ENCODE measurements at places on chromosomes 11 and 22.

GRCh38 chr22:35483730-35484129, 56.9 kb upstream of the RASD2 start:
- no peak for DNase-seq
- H3K4me1 ChIP-seq, result peaks cover 26% of the 10 kb centered on the region
- no peaks in the 10 kb centered on the region for H3K36me3 ChIP-seq
- no peak overlapping the region for H3K27ac ChIP-seq

DNA sequence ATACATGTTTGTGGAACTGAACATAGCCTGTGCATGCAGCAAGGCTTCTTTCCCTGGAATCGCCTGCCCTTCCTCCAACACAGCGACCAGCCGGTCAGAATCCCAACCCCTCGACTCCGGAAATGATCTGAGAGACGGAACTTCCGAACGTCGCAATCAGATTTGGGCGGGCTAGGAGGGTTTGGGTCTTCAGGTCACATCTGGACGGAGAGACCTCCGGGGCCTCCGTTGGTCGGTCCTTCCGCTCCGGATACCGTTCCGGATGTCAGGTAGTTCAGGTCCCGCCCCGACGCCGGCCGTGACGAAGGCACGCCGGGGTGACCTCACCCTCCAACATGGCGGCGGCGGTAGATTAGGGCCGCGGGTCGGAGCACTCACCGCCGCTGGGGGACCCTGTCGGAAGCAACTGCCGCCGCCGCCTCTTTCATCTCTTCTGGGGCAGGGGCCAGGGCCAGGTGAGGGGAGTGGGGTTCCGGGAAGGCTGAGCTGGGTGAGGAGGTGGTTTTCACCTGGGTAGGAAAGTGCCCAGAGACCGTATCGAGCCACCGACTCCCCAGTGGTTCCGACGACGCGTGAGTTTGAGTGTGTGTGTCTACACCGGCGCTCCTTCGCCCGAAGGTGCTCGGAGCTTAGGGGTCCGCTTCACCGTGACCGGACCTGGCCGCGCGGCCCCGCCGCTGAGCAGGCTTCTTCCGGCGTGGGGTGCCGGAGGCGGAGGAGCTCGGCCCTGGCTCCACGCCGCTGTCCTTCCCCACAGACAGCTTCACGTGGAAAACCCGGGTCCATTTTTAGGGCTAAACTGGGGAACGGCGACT, at the start of gene BCL2L13:
TSS of gene BCL2L13 (plus strand) at position 326 of the 815 bp plus-strand sequence. CDS start 16,955 bp downstream, outside the sequence.
- H3K4me1 ChIP-seq, result peaks cover 20% of the 10 kb centered on the region
- peaks cover 6% of the 10 kb centered on the region for H3K36me3 ChIP-seq
- peak; percentile 63 for DNase-seq
- H3K27ac ChIP-seq, result peak within 1 kb of the TSS; percentile 99

- peaks cover 4% of the 10 kb centered on the region for H3K36me3 ChIP-seq
- no peak overlapping the region for H3K27ac ChIP-seq
- no peaks in the 10 kb centered on the region for H3K27me3 ChIP-seq
Measured at GRCh38 chr11:8501836-8502235, 92.2 kb downstream of the STK33 start.

DNA sequence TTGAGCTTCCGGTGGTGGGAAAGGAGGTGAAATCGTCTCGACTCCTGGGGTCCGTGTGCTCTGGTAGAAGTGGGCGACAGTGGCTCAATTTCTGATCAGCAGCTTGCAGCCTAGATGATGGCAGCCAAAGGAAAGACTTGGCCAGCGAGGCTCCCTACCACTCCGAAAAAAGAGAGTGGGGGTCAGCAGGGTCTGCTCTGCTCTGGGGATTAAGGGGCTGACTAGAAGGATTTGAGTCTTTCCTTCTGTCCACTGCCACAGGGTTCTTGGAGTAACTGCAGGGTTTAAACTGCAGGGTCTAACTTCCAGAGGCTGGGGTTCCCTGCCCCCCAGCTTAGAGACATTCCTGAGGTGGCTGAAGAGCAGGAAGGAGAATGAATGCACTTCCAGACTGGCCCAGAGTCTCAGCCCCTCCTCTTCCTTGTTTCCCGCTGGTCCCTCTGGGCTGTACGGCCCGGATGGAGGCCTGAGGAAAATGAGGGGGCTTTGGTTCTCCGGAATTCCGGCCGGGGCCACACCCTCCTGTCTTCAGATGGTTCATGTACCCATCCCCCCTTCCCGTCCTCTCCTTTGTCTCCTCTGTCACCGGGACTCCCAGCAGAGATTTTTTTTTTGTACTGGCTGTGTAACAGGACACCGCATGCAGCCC, 907 bp downstream of the SERPINH1 start:
- H3K27ac ChIP-seq, result peak overlapping the region; percentile 98
- peaks cover 56% of the 10 kb centered on the region for H3K4me1 ChIP-seq
- H3K27me3 ChIP-seq, result no peaks in the 10 kb centered on the region
- peaks cover 7% of the 10 kb centered on the region for H3K36me3 ChIP-seq
- DNase-seq, result no peak
- H3K4me3 ChIP-seq, result peak overlapping the region; percentile 92

- no peak overlapping the region for H3K27ac ChIP-seq
- H3K36me3 ChIP-seq, result peaks cover 21% of the 10 kb centered on the region
- DNase-seq, result no peak
- H3K27me3 ChIP-seq, result peaks cover 2% of the 10 kb centered on the region
Measured at GRCh38 chr11:36215693-36216060, 73.5 kb downstream of the COMMD9 start.

DNA sequence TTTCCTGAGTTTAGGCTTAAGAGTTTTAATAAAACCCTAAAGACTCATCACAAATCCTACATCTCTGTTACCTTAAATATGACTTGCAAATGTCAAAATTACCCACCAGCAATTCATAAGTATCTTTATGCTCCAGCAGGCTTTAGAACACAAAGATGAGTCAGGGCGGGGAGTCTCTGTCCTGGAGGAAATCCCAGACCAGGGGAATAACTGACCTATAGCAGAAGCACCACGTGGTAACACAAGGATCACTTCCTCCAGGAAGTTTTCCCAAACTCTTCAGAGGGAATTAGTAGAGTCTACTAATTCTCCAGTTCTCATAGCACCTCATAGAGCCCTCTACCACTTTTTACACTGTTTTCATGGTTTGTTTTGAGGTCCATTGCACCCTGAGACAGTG, 217.0 kb downstream of the NAV2 start:
- H3K27me3 ChIP-seq, result no peaks in the 10 kb centered on the region
- H3K36me3 ChIP-seq, result no peaks in the 10 kb centered on the region
- no peak overlapping the region for H3K4me3 ChIP-seq
- H3K27ac ChIP-seq, result peak overlapping the region; percentile 87
- no peak for DNase-seq

- H3K4me1 ChIP-seq, result no peaks in the 10 kb centered on the region
- peaks cover 62% of the 10 kb centered on the region for H3K27me3 ChIP-seq
- H3K27ac ChIP-seq, result no peak overlapping the region
Measured at GRCh38 chr11:118295815-118296454, 8.6 kb upstream of the CD3E start.

DNA sequence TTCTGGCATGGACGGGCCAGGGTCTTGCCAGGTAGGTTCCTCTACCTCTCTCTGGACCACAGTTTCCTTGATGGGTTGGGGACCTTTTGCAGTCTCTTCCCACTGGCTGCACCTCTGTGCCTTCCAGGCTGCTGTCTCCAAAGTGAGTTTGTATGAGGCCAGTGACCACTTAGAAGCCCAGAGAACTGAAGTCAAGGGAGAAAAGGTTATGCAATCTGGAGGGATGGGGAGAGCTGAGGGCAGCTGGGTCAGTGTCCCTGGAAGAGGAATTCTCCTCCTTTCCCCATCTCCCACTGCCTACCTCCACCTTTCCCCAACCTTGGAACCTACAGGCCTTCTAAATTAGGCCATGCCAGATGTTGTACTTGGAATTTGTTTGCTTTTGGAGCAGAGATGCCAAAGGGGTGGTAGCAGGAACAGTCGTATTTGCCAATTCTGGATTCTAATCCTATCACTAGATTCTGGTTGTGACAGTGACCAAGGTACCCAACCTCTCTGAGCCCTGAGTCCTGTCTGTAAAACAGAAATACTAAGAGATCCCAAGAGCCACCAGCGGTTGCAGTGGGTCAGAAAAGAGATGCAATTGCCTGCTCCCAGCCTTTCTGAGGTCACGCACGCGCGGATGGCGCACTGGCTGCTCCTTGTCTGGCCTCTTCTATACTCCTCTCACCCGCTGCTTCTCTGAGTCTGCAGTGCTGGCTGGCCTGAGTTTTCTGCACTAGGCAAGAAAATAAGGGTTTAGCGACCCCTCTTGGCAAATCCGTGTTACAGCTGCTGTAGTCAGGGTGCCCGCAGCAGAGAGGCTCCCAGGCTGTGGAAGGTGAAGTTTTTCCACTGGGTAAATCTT, 10.7 kb upstream of the ACCSL start:
- no peaks in the 10 kb centered on the region for H3K4me1 ChIP-seq
- H3K27ac ChIP-seq, result no peak overlapping the region
- peak; percentile 76 for DNase-seq
- H3K4me3 ChIP-seq, result no peak overlapping the region
- no peaks in the 10 kb centered on the region for H3K36me3 ChIP-seq

DNA sequence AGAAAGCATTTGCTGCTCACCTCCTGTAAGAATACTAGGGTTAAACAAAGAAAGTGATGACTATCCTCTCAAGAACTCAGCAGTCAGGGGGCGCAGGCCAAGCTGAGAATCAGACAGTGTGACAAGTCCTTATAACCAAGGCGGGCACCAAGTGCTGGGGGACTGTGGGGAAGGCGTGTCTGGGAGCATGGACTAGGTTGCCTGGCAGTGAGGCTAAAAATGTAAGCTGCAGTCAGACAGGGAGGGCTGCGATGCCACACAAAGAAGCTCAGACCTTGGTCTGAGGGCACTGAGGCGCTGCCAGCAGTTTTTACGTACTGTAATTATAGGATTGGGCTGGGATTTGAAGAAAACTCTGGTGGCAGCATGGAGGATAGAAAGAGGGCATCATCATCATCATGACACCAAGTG, 73.7 kb downstream of the FLI1 start:
- H3K4me3 ChIP-seq, result no peak overlapping the region
- peaks cover 9% of the 10 kb centered on the region for H3K27me3 ChIP-seq
- no peak for DNase-seq
- no peak overlapping the region for H3K27ac ChIP-seq
- H3K4me1 ChIP-seq, result peaks cover 17% of the 10 kb centered on the region
- H3K36me3 ChIP-seq, result no peaks in the 10 kb centered on the region

GRCh38 chr11:9803685-9804418, 140.0 kb downstream of the SWAP70 start:
- peak overlapping the region; percentile 96 for H3K27ac ChIP-seq
- no peak for DNase-seq
- H3K4me3 ChIP-seq, result no peak overlapping the region
- no peaks in the 10 kb centered on the region for H3K27me3 ChIP-seq
- peaks cover 32% of the 10 kb centered on the region for H3K36me3 ChIP-seq

GRCh38 chr11:690738-691633, 4.0 kb downstream of the DEAF1 start:
- no peak for DNase-seq
- H3K4me1 ChIP-seq, result peaks cover 28% of the 10 kb centered on the region
- peaks cover 15% of the 10 kb centered on the region for H3K36me3 ChIP-seq
- no peaks in the 10 kb centered on the region for H3K27me3 ChIP-seq

GRCh38 chr22:24427500-24428164, at the start of gene ADORA2A:
ADORA2A (plus strand) TSS chr22:24427599; CDS start chr22:24433405, 5,806 bp downstream.
- DNase-seq, result no peak
- H3K27ac ChIP-seq, result no peak within 1 kb of the TSS
- H3K4me1 ChIP-seq, result peaks cover 26% of the 10 kb centered on the region
- no peaks in the 10 kb centered on the region for H3K36me3 ChIP-seq
- H3K4me3 ChIP-seq, result no peak within 1 kb of the TSS

- peaks cover 95% of the 10 kb centered on the region for H3K27me3 ChIP-seq
- peak within 1 kb of the TSS; percentile 48 for H3K4me3 ChIP-seq
- no peak for DNase-seq
- H3K36me3 ChIP-seq, result no peaks in the 10 kb centered on the region
Measured at GRCh38 chr11:31810779-31811647, at the start of gene PAX6. PAX6 (minus strand) TSS chr11:31811322; CDS start chr11:31806411, 4,911 bp downstream.

DNA sequence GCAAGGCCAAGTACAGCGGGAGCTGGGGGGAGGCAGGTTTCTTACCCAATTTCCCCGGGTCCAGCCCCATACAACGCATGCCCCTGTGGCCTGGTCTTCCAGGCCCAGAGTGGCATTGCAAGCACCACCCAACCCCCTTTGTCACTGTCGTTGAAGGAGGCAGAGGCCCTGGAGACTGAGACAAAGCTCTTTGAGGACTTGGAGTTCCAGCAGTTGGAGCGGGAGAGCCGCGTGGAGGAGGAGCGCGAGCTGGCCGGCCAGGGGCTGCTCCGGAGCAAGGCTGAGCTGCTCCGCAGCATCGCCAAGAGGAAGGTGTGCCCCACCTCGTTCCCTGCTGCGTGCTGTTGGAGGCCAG, 27.8 kb downstream of the PHLDB1 start:
- H3K4me1 ChIP-seq, result peaks cover 29% of the 10 kb centered on the region
- no peaks in the 10 kb centered on the region for H3K27me3 ChIP-seq
- H3K4me3 ChIP-seq, result peak overlapping the region; percentile 59
- no peak for DNase-seq
- peaks cover 20% of the 10 kb centered on the region for H3K36me3 ChIP-seq

DNA sequence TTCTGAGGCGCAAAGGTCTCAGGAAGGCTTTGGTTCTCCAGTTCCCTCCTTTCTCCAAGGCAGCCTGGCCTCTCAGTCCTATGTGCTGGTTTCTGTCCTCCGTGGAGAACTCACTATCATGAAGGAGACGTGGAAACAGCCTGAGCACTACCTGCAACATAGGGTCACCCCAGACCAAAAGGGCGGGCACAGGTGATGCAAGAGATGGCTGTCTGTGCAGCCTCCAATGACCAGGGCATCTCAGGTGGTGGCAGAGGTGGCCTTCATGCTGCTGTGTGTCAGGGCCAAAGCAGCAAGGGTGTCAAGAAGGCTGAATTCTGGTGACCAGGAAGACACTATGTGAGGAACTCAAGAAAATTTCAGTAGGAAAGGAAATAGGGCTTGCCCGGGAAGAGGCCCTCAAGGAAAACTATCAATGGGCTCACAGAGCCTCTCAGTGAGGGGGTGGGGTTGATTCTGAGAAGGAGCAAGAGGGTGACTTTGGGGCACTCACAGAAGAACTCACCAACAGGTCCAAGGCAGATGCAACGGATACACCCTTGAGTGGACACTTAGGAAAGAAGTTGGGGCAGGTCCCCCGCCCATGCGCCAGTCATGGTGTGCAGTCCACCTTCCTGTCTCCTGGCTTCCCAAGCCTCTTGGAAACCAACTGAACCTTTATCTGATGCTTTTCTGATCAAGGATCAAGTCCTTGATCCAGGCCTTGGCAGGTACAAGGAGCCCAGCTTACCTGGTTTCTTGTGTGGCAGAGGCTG, 212.3 kb upstream of the B3GAT1 start:
- DNase-seq, result no peak
- H3K4me3 ChIP-seq, result no peak overlapping the region
- peaks cover 3% of the 10 kb centered on the region for H3K4me1 ChIP-seq
- no peaks in the 10 kb centered on the region for H3K36me3 ChIP-seq
- H3K27ac ChIP-seq, result no peak overlapping the region

DNA sequence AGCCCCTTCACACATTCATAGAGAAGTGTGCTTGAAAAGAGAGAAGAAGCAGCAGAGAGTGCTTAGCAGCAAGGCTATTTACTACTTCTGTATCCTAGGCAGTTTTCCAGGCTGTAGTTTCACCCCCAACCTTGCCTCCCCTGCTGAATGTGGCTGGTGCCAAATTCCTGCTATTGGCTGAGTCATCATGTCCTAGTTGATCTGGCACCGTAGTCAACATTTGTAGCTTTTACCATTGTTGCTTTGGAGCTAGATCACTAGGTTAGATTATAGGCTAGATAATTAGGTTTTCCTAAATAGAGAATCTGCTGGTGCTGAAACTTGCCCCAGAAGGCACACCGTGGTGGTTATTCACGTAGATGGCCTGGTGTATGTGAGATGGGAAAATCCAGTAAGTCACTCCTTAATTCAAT, 32.7 kb downstream of the ARHGAP42 start:
- H3K4me1 ChIP-seq, result peaks cover 18% of the 10 kb centered on the region
- H3K27ac ChIP-seq, result no peak overlapping the region
- no peaks in the 10 kb centered on the region for H3K27me3 ChIP-seq

GRCh38 chr11:81725701-81726100, 1008.0 kb downstream of the FAM181B start:
- H3K27ac ChIP-seq, result no peak overlapping the region
- H3K36me3 ChIP-seq, result peaks cover 9% of the 10 kb centered on the region
- no peaks in the 10 kb centered on the region for H3K27me3 ChIP-seq
- no peaks in the 10 kb centered on the region for H3K4me1 ChIP-seq
- no peak overlapping the region for H3K4me3 ChIP-seq
- DNase-seq, result no peak

Data from mesothelial cell of epicardium (in vitro differentiated cells).